ENCODE measurements at places on chromosomes 5 and 9. TPM values are rescaled to one million over a fixed set of nuclear protein-coding genes. Genes with fewer than 3 reads are reported as not detected.

Gene OTULINL
- 17.6 TPM for polyA plus RNA-seq

GRCh38 chr5:80656425-80656824 lies 1.6 kb upstream of the DHFR start:
- DNase-seq: no peak

DNA sequence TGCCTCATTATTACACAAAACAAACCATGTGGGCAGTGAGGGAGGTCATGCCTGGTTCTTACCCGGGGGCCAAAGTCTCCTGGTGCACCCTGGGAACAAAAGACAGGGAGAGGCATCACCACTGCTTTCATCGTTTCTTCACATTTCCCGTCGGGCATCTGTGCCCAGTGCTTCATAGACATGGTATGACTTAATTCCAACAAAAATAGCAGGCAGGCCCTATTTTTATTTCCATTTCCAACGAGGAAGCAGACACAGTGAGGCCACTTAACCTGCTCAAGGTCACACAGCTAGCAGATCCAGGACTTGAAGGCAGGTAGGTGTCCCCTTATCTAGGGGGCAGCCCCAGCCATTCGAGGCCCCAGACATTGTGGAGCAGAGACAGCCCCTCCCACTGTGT lies 34.6 kb upstream of the PHYKPL start:
- no peak for DNase-seq

Gene SOHLH1
- not detected for polyA plus RNA-seq

DNA sequence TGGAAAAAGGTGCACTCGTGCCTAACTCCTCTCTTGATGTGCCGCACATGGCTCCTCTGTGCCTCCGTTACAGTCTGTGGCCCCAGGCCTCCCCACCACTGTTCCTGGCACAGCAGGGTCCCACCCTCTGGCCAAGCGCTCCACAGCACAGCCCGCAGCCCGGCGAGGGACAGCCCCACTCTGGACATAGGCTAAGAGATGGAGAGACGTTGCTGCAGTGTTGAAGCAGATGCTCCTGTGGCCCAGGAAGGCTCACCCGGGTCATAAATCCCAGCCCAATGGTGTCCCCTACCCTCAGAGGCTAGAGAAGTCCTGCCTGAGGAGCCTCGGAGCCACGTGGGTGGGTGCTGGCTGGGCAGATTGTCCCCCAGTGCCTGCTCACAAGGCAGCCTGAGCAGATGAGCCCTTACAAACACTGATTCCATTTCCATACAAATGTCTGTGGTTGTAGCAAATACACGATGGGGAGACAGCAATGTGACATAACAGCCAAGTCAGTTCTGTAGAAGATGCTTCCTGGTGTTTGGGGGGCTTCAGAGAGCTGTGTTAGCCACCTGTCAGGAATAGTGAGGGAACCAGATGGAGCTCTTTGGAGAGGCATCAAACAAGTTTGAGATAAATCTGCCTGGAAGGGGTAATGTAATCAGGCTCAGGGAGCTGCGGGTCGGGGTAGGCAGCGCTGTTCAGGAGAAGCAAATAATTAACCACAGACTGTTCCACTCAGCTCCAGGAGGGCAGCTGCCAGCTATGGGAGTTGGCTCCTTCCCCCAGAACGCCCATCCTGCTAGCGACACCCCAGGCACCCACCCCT lies 41.7 kb downstream of the C5orf15 start:
- DNase-seq: peak; percentile 56

DNA sequence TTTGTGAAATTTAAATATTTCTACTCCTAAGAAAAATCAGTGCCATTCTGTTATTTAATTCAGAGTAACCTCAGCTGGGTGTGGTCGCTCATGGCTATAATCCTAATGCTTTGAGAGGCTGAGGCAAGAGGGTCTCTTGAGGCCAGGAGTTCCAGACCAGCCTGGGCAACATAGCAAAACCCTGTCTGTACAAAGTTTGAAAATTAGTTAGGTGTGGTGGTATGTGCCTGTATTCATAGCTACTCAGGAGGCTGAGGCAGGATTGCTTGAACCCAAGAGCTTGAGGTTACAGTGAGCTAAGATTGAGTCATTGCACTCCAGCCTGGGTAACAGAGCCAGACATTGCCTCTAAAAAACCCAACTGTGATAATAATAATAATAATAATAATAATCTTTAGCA lies 44.8 kb upstream of the CNTLN start:
- no peak for DNase-seq
